ENCODE measurements at places on chromosomes 5 and 9.
A peak's percentile ranks its signal among the peaks of the same experiment; 100 is the strongest.

GRCh38 chr9:129669141-129669718 lies 3.8 kb downstream of the PRRX2 start:
- no peak for DNase-seq

DNA sequence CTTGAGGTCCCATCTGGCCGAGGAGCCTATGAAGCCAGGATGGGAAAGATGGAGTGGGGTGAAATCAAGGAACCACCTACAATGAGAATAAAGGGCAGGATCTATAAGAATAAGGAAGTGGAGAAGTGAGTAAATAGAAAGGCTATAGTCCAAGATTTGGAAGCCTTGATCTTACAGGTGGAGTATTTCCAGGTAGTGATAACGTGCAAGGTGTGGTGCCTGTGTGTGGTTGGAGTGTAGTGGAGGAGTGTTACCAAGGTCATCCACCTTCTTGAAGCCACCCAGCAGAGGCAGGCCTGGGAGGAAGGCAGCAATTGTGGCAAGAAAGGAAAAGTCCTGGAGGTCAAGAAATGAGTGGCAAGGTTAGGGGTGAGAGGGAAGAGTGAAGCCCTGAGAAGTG lies 72.9 kb downstream of the IQGAP2 start:
- DNase-seq, result no peak

DNA sequence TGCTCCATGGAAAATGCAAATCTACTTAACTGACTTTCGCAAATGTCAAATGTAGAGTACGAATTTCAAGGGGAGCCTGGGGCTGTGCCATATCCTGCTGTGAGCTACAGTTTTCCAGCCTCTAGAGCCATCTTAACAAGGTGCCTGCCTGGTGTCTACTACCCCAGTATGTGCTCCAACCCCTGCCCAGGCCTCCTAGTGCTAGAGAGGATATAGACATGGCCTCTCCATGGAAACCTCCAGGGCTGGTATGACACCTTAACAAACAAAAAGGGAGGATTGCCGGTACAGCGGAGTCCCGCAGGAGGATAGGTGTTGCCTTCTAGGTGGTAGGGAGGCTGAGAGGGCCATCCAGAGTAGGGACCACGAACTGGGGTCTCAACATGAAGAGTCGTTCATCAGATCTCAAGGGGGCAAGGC lies 13.6 kb upstream of the IL3 start:
- DNase-seq, result no peak

DNA sequence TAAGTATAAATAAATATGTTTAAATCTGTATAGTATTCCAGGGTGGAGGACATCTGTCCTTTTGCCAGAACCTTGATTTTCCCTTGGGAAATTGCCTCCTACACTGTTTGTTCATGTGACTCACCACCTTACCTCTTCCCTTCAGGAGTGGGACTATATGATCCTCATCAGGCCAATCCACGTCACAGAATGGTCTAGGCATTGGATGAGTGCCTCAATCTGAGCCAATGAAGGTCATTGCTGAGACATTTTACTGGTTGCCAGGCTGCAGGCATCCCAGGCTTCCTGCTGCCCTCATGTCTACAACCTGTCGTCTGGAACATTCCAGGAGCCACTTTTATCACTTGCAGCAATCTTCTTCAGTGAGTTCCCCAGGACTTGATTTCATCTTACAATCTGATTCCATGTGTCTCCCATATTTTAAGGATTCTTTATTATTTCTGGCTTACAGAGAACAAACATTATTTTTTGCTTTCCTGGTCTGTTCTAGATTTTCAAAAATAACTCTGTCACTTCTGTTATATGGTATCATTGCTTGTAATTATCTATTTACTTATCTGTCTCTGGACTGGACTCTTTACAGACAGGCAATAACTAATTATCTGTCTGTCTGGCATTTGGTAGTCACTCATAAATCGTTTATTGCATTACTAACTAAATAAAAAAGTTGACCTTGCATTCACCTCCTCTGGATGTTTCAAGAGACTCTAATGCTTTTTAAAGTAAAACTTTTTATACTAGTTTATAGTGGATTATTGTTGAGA lies 107.3 kb upstream of the APC start:
- no peak for DNase-seq

- no peak for DNase-seq
Measured at GRCh38 chr9:37221489-37222106, 101.2 kb downstream of the ZCCHC7 start.

DNA sequence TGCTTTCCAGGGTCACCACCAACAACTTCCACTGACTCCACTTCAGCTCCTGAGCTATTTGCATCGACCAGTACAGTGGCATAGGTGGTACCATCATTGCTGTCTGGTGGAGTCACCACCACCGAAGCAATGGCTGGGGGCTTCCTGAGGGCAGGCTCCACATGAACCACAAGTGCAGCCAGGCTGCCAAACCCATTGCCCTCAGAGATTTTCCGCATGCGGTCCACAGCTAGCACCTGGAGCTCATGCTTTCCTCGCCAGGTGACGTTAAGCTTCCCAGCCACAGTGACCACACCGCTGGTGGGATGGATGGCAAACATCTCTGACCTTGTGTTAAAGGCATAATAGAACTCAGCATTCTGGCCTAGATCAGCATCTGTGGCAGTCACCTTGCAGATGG lies 23.1 kb downstream of the FAT2 start:
- no peak for DNase-seq

- DNase-seq, result no peak
Measured at GRCh38 chr5:178430186-178431062, 159.8 kb downstream of the COL23A1 start.

- no peak for DNase-seq
Measured at GRCh38 chr9:115146581-115147021, 28.6 kb upstream of the TNC start.

- no peak for DNase-seq
Measured at GRCh38 chr5:116524966-116525365, 49.7 kb downstream of the SEMA6A start.

DNA sequence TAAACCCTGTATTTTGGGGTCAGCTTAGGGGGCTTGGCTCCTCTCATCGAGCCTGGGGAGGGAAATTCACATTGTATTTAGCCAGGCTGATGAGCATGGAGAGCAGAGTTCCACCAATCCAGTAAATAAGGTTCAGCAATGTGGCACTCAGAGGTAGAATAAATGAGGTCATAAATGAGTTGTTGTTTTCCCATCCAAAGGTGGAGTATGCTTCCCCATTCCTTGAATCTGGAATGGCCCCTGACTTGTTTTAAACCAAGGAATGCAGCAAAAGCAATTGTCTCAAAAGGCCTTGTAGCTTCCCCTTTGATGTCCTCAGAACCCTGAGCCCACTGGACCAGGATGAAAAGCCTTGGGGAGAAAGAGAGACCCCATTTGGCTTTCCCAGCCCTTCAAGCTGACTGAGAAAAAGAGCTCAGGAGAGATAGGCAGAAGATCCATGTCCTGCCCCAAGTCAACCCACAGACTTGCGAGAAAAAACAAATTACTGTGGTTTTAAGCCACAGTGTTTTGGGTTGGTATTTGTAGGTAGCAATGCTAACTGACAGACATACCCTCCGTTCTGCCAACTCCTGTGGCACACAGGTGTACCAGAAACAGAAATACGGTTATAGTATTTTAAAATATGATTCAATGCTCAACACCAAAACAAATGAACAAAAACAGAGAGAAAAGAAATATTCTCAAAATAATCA lies 566.0 kb upstream of the DMAC1 start:
- no peak for DNase-seq

- no peak for DNase-seq
Measured at GRCh38 chr5:41648996-41649395, 138.6 kb upstream of the PLCXD3 start.

DNA sequence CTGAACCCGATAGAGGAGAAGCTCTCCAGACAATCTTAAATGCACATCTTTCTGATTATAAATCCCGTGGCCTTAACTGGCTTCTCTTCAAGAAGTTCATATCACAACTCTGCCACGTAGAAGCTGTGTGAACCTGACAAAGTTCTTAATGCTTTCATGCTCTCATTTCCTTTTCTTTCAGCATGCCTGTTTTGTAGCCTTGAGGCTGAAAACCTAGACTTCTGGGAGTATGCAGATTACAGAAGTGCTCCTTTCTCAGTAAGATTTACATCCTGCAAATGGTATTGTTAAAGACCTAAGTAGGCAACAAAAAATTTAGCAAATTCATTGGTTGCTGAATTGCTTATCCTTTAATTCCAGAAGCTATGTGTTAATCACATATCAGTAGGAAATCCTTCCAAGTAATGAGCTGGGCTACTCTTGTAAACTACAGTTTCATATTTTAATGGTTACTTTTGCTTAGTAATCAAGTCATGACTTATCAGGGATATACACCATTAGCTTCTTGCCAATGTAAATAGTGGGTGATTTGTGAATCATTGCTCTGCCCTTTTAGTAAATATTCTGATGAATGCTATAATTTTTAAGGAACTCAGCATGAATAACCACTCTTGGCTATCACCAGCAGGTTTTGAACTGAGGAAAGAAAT lies 334.7 kb downstream of the FBXL7 start:
- DNase-seq, result no peak

- no peak for DNase-seq
Measured at GRCh38 chr9:79151791-79152190, 420.0 kb upstream of the TLE4 start.

- peak; percentile 98 for DNase-seq
Measured at GRCh38 chr5:178642351-178642909, 15.6 kb upstream of the CLK4 start.

DNA sequence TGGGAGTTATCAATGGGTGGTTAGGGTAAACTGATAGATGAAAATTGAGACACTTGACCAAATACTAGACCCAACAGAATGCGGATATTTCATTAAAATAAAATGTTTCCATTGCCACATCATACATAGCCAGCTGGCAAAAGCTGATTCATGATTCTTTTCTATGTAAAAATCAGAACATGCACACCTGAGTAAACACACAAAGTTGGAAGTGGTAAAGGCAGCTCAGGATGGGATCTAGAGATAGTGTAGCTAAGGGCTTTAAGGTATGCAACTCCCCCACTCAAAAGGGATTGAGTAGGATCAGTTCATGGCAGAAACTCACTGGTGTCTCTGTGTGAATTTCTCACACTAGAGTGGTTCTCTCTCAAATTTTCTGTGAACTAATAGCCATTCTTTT lies 541.1 kb upstream of the GRAMD2B start:
- DNase-seq, result no peak

DNA sequence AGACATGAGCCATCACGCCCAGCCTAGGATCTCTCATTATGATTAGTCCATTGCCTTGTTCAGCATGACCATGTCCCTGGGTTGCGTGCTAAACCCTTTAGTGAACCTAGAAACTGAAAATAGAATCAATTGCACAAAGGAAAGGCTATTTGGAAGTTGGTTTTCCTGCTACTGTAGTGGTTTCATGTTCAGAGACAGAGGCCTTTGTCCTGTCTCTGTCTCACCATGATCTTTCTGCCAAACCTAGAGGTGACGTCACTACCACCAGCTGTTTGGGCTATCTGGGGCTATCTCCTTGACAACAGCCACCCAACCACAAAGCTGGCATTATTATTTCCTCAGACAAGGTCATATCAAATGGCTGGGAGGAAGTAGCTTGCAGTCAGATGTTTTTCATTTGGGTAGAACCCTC lies 4.0 kb upstream of the CDK5RAP2 start:
- peak; percentile 49 for DNase-seq

DNA sequence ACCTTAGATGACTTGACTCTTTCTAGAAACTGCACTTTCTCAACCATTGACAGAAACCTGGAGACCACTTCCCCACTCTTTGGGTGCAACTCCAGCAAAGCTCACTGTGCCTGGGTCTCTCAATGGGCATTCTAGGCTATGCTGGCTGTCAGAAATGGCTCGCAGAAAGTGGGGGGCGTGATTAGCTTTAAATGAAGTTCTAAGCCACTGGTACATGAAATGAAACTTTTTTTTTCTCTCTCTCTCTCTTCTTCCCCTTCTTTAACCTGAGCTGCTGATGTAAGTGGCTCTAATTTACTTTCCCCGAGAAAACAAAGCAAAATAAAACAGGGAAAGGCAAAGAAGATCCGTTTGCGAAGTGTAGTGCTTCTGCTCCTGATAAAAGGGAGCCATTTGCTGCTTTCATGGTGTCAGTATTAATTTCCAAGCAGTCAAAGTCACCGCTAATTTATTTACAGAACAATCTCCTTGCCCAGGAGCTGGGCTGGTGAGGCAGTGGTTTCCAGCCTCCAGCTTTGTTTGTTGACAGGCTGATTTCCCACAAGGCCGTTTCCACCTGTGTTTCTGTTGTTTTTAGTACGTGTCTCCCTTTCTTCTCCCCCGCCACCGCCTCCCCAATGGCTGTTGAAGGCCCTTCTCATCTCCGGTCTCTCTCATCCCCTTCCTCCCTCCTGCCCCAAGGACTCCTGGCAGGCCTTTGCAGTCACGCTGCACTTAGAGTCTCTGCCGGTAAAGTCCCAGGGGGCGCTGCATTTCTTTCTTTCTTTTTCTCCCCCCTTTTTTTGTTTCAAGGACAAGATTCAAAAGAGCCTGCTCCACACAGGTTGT lies 422.9 kb downstream of the EBF1 start:
- no peak for DNase-seq

DNA sequence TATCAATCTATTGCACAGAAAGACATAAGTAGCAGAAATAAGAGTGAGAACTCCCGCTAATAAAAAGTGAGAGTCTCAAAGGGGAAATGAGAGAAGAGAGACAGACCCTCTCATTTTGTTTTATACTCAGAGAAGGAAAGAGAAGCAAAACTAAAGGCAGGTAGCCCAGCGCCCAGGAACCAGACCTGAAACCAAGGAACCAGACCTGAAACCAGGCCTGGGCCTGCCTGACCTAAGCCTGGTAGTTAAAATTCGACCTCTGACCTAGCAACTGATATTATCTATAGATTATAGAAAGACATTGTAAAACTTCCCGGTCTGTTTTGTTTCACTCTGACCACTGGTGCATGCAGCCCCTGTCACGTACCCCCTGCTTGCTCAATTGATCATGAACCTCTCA lies 134.5 kb upstream of the SEMA6A start:
- DNase-seq, result no peak

DNA sequence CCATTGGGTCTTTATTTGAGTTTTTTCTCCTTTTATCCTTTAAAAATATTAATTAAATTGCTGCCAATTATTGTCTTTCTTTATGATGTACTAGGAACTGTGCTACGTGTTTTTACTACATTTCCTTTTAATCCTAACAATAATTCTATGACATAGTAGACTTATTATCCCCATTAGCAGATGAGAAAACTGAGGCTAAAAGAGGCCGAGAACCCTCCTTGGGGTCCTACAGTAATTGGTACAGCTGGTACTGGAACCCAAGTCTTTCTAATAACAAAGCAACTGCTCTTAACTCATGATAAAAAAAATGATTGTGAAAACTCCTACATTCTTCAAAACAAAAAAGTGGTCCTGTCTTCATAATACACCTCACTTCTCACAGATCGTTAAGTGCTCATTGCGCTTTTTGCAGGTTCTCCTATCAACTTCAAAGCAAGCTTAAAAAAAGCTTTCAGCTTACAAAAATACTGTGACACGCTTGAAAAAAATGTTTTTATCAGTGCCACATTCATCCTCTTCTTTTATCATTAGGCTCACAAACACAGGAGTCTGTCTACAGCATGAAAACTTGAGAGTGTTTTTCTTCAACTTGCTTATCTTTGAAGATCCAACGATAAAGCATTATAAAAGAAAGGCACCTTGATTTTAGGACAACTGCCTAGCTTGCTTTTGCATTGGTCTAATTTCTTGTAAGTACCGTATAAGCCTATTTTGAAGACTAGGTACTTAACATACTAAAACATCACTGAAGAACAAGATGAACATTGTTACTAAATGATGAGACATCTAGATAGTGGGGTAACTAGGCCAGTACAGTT lies 32.4 kb downstream of the FYB1 start:
- no peak for DNase-seq

- no peak for DNase-seq
Measured at GRCh38 chr9:112245126-112245525, 70.0 kb upstream of the SUSD1 start.
